ENCODE measurements at places on chromosomes 7 and 10.

GRCh38 chr10:92024700-92025099 is 101.1 kb downstream of the BTAF1 start:
- DNase-seq, result no peak

DNA sequence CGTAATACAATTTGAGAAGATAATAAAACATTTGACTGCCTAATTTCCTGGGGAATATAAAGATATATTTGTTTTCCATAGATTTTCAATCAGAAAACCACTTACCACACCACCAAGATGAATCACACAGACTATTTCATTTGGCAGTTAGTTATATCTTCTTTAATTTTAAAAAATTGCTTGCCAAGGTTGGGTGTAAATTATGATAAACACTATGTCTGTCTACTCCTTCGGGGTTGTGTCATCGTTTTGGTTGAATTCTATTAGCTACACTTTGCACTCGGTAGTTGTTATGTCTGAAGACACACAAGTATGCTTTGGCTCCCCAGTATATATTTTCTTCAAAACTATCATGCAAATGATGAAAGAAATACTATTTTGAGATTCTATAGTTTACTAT is 594.8 kb upstream of the SEMA3D start:
- no peak for DNase-seq

DNA sequence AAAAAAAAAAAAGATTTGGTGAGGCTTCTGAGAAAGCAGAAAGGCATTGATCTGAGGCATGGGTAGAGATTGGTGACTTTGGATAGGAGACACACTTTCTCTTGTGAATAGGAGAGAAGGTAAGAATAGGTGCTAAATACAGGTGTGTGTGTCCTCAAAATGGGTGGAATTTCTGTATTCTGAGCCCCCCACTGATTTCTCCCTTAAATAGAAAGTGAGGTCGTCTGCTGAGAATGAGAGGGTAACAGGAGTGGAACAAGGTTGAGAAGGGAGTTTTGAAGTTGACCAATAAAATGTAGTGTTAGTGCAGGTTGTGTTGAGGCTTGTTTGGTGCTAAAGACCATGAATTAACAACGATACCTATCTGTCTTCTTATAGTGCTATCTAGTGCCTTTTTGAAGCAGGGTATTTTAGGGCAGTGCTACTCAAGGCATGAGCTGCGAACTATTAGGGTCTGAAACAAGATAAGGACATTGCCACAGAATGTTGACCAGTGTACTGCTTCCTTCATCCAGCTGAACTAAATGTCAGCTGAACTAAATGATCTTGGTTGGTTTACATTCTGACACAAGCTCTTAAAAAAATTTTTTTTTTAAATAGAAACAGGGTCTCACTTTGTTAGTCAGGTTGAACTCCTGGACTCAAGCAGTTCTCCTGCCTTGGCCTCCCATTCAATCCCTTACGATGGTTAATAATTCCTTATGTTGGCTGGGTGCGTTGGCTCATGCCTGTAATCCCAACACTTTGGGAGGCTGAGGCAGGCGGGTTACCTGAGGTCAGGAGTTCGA is 12.4 kb downstream of the TRIM24 start:
- DNase-seq, result no peak

GRCh38 chr10:102627736-102628293 is 16.5 kb upstream of the TRIM8 start:
- no peak for DNase-seq

GRCh38 chr7:25923741-25924460 is 228.1 kb upstream of the NFE2L3 start:
- DNase-seq, result no peak

DNA sequence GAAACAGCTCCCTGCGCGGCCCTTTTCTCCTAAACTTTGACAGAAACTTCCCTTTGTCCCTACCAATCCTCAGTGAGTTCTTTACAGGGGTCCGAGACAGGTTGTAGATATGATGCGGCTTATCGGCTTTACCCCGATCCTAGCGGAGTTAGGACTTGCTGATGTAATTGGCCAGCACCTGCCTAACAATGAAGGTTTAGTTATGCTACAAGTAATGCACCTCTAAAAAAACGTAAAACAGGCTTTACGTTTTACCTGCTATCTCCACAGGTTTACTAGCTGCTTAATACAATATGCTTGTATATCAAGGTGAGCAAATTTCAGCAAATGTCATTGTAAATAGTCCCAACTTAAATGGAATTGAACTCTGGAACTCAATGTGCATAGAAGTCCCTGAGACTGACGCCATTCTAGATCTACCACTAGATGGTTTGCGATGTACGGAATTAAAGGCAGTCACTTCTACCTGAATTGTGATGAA is 697 bp upstream of the SNX13 start:
- DNase-seq, result no peak
